ENCODE measurements at places on chromosomes 6 and 20.

- no peak for DNase-seq
Observed at GRCh38 chr6:135266675-135267074, 85.6 kb downstream of the MYB start.

- peak; percentile 59 for DNase-seq
Observed at GRCh38 chr6:157267109-157267611, 56.2 kb downstream of the TMEM242 start.

DNA sequence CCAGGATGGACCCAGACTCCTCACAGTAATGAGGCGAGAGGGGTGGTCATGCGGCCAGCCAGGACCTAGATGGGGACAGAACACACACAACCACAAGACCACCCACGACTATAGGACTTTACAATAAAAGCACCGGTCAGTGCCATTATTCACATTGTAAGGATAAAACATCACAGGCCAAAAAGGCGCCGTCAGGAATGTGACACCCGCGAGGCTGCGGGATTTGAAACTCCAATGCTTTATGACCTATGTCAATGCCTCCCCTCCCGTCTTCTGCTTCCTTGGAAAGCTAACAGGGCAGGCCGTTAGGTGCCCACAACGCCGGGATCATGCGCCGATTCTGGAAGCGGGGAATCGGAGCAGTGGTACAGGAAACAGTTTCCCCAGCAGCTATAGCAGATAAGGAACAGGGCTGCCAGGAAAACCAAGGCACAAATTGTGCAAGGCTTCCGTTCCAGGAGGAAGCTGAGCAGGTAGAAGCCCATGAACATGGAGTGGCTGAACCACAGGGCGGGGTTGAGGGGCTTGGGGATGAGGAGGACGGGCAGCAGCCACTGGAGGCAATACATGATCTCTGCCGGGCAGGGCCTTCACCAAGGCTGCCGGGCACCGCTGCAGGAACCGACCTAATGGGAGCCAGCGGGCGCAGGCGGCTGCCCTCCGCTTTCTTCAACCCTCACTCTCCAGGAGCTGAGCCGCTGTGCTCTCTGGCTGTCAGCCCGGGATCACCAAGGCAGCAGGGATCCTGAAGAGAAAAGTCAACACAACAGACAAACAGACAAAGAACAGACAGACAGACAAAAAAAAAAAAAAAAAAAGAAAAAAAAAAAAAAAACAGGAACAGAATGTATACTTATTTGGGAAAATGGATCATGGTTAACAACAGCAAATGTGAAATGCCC, 2.2 kb upstream of the NNAT start:
- no peak for DNase-seq

GRCh38 chr6:3265671-3266070, 6.9 kb downstream of the PSMG4 start:
- DNase-seq: no peak

DNA sequence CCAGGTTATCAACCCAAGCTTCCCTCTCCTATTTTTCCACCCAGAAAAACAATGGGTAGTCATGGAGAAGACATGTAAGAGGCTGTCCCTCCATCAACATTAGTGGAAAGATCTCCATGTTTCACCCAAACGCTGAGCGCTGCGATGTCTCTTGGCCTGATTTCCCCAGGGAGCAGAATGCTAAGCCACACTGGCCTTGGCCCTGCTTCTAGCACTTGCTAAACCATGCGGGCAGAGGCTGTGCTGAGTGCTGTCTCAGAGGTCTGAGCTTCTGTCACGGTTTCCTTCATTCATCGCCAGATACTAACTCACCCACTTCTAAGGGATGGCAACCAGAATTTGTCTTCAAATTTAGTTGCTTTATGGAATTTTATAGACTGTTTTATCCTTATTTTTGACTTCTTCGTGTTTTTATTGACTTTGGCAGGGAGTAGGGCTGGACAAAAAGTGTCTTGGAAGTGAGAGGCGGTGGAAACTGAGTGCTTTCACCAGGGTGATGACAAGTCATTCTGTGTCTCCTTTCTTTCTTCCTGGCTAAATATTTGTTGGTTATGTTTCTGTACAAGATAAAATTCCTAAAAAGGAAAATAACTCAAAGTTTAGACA, 181.4 kb upstream of the UST start:
- DNase-seq: no peak

DNA sequence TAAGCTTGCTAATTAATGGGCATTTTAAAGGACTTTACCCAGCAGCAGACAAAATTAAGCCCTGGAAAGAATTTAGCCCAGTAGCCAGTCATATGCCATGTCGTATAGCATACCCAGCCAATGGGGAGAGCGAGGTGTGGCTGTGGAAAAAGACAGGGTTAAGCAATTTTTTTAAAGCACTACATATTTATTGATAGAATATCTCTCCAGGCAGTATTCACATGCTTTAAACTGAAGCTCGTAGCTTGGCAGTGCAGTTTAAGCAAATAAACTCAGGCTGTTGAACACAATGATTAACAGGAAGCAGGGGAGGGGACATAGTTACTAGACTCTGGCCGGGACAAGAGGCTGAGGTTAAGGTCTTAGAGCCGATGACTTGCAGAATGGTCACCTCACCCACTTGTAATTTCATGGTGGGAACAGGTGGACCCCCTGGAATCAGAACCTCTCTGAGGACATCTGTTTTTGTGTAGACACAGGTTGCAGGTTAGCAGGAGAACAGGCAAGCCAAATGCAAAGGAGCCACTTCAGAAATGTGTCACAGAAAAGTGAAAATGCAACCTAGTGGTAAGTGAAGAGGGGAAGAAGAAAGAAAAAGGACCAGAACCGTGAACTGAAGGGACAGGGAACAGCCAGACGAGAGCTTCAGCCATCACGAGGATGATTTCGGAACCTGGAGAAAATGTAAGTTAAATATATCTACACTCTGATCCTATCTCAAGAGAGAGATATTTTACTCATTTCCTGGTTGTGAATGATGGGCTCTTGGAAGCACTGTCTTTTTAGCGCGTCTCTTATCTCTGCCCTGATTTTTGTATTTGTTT, 7.2 kb downstream of the GCNT2 start:
- no peak for DNase-seq

DNA sequence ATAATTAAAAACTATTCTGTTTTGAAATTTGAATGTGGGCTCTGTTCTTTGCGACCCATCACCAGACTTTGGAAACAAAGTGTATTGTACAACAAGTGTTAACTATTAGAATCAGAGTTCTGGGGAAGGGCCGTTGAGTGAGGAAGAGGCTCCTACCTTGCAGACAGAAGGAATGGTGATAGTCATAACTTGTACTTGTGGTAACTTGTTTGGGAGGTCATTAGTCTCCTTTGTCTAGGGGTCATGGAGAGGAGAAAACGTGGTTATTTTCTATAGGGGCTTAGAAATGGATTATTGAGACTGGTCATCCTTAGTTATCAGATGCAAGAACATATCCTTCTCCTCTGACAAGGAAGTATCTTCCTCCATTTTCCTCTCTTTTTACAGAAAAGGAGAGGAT, 174.8 kb downstream of the BMP2 start:
- no peak for DNase-seq

Data from iPS-NIHi11 (cell line).